ENCODE measurements at places on chromosomes 7 and 10. TPM values are rescaled to one million over a fixed set of nuclear protein-coding genes. Genes with fewer than 3 reads are reported as not detected.

DNA sequence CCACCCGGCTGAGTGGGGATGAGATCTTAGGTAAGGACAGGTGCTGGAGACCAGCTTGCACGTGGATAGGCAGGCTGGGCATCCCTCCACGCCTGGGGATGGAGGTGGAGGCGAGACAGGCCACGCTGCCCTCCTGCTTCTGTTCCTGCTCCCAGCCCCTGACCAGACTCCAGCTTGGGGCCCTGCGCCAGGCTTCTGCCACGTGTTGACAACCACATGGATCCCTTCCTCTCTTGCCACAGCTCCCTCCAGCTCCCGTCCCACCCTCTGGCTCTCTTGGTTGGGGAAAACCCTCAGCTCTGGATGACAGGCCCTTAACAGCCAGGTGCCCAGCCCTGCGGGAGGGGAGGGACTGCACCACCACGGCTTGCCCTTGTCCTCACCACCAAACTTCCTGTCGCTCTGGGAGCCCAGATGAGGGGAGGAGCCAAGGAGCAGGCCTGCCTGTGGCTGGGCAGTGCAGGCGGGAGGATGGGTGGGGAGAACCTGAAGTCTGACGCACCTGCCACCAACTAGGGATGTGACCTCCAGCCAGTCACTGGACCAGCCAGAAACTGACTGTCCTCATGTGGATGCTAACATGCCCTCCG is 36.0 kb downstream of the KCNH2 start:
- DNase-seq, result no peak

GRCh38 chr7:234708-235553 is 42.6 kb downstream of the FAM20C start:
- no peak for DNase-seq

GRCh38 chr7:11896663-11897062 is 64.7 kb upstream of the THSD7A start:
- no peak for DNase-seq

- DNase-seq, result peak; percentile 69
Observed at GRCh38 chr10:58152673-58153263, 114.9 kb downstream of the IPMK start.

The TMEM270 gene
- total RNA-seq, result not detected

- DNase-seq, result peak; percentile 34
Observed at GRCh38 chr10:70348228-70348850, 34.1 kb downstream of the LRRC20 start.

Measured in LHCN-M2 (cell line).